ENCODE measurements at places on chromosomes 4 and X. TPM values are rescaled to one million over a fixed set of nuclear protein-coding genes. Genes with fewer than 3 reads are reported as not detected.
A peak's percentile ranks its signal among the peaks of the same experiment; 100 is the strongest.

KLKB1 gene
- total RNA-seq = 1.7 TPM

SSX4B gene
- total RNA-seq = not detected

PDE5A gene
- total RNA-seq = 11.8 TPM

OTUD6A gene
- not detected for total RNA-seq

NEIL3 gene
- total RNA-seq = 0.38 TPM

FMR1NB gene
- not detected for total RNA-seq

MYL5 gene
- total RNA-seq = 5.3 TPM

NXF2 gene
- not detected for total RNA-seq

ETDA gene
- total RNA-seq = not detected

SPATA4 gene
- total RNA-seq = not detected

DNA sequence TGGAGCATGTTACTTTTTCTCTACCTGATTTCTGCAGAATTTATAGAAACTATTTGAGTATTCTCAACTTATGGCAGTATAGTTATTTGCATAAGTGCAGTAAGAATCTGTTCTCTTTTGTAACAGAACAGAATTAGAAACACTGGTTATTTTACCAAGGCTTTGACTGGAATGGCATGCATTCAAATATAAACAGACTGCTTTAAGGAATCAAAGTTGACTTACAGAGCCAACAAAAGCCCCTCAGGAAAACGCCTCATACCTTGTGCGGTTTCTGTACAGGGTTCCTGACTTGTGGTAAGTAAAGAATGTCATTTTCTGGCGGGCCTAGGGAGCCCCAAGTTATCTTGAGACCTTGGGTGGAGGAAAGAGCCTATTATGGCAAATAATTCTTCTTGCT, 97.1 kb downstream of the GPR143 start:
- DNase-seq = no peak

DNA sequence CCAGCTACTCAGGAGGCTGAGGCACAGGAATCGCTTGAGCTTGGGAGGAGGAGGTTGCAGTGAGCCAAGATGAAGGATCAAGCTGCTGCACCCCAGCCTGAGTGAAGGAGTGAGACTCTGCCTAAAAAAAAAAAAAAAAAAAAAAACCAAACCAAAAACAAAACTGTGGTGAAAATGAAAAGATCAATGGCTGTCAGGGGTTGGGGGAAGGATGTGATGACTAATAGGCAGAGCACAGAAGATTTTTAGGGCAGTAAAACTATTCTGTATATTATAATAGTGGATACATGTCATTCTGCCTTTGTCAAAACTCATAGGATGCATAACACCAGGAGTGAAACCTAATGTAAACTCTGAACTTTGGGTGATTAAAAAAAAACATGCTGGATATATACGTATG, 69.9 kb upstream of the ELOVL6 start:
- no peak for DNase-seq

GRCh38 chr4:179486570-179487335, 2044.5 kb upstream of the AGA start:
- no peak for DNase-seq

DNA sequence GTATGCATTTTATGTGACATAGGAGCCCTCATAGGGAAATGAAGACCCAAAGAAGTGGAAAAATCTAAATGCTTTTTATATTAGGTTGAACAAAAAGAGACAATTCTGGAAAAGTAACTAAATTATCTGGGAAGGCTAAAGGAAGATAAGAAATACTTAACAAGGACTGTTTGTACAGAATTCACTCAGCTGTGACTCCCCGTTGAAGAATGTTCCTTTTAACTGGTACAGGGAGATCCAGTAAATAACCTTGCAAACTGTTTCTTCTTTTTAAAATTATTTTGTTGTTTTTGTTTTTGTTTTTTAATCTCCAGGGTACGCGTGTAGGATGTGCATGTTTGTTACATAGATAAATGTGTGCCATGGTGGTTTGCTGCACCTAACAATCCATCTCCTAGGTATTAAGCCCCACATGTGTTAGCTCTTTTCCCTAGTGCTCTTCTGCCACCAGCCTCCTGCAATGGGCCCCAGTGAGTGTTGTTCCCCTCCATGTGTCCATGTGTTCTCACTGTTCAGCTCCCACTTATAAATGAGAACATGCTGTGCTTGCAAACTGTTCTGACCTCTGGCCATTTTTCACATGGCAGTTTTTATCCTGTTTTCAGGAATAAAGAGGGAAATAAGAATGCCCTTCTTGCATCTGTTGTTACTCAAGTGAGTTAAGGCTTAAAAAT, 81.7 kb downstream of the PWWP3B start:
- no peak for DNase-seq

DNA sequence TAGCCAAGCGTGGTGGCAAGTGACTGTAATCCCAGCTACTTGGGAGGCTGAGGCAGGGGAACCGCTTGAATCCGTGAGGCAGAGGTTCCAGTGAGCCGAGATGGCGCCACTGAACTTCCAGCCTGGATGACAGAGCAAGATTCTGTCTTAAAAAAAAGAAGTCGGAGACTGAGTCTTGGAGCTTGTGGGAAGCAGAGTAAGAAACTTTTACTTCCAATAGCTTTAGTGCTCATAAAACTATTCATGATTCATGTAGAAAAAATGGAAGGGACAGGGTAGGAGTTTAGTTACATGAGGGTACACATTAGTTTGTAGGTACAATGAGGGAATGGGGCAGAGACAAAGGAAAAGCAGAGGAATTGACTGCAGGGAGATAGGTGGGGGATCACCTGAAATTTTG, 19.3 kb downstream of the RAP2C start:
- DNase-seq = no peak

DNA sequence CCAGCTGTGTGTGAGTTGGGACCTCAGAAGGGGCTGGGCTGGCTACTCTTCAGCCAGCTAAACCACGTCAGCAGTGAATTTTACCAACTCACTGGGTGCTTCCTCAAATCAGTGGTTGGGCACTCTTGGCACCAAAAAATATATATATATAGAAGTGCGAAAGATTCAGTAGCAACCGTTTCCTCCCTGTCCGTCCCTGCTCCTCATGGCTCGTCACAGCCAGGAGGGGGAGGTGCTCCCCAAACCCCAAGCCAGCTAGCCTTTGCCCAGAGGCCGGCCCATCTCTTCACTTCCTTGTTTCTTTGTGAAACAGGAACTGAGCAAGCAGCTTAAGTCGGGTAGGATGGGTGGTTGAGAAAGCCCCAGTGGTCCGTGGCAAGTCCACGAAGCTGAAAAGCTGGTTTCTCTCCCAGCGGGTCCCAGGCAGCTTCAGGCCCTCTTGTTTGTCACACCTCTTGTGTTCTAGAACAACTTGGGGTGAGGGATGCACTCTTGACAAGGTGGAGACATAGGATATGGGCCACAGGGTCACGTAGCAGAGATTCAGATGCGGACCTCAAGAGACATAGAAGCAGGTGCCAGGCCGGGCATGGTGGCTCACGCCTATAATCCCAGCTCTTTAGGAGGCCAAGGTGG, 6.8 kb upstream of the SASH3 start:
- DNase-seq = peak; percentile 85

DNA sequence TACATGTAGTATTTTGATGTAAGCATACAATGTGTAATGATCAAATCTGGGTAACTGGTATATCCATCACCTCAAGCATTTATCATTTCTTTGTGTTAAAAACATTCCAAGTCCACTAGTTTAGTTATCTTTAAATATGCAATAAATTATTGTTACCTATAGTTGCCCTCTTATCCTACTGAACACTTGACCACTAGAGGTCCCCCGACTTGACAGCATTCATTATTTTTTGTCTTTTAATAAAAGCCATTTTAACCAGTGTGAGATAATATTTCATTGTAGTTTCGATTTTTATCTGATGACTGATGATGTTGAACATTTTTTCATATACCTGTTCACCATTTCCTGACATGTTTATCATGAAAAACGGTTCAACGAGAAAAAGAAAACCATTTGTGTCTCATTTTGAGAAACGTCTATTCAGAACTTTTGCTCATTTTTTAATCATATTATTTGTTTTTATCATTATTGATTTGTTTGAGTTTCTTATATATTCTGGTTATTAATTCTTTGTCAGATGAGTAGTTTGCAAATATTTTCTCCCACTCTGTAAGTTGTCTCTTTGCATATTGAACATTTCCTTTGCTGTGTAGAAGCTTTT, 199.0 kb upstream of the CXXC4 start:
- DNase-seq = no peak

DNA sequence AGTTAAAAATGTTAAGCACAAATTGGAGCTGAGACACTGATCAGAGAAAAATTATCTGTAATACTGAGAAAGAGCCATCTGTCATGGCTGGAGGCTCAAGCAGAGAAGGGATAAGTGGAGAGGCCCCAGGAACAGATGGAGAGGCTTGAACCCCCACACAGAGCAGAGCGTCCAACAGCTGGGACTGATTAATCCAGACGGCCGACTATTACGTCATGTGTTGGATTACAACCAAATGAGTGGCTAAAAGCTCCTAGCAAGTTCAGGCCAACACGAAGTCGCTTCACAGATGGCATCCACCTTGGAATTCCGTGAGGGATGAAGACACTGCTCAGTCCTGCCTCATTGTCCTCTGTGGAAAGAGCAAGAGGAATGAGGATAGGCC, 57.7 kb upstream of the ATXN3L start:
- no peak for DNase-seq

DNA sequence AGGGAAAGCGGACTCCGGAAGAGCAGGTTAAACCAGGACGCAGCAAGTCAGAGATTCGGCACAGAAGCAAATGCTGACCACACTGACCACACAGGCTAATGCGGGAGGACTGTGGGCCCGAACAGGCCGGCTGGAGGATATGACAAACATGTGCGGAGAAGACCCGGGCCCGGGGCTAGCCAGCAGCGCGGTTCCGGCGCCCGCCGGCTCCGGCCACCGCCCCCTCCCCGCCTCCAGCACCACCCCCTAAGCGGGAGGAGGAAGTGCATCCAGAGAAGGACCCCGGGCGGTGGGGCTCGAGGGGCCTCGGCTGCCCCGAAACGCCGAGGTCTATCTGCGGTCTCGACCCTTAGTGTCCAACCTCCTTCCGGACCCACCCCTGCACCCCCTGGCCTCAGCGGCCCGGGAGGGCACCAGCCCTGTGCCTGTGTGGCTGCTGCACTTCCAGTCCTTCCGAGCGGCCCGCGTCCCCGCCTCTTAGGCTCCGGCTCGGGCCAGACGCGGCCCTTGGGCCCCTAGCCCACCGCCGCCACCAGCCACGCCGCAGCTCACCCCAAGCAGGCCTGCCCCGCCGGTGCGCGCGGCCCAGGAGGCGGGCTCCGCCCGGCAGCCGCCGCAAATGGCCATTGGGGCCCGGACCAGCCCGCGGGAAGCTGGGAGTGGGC, 2.1 kb downstream of the ELOVL6 start:
- peak; percentile 65 for DNase-seq

GRCh38 chr4:38734446-38734845, 48.3 kb downstream of the TLR10 start:
- no peak for DNase-seq

DNA sequence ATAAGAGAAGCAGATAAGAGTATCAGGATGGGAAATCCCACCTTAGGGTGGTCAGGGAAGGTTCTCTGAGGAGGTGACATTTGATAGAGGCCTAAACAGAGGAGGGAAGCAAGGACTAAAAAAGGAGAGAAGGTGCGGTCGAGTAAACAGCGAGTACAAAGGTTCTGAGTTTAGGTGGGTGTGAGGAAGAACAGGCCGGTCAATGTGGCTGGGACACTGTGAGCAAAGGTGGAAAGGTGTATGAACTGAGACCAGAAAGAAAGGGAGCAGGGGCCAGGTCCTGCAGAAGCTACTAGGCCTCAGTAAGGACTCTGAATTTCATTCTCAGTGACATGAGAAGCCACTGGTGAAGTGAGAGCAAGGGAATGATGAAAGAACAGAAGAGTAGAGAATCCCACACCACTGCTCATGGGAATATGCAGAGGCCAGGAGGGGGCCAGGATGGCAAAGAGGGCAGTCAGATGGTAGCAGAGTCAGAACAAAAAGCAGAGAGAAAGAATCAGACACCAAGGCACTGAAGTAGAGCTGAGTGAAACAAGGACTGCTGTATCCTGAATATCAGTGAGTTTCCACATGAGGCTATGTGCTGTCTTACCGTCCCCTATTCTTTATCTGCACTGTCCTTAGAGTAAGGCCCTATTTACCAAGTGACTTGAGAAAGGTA, 18.0 kb downstream of the PRSS48 start:
- DNase-seq = no peak

- no peak for DNase-seq
Measured at GRCh38 chrX:9434051-9434550, 30.8 kb upstream of the TBL1X start.

DNA sequence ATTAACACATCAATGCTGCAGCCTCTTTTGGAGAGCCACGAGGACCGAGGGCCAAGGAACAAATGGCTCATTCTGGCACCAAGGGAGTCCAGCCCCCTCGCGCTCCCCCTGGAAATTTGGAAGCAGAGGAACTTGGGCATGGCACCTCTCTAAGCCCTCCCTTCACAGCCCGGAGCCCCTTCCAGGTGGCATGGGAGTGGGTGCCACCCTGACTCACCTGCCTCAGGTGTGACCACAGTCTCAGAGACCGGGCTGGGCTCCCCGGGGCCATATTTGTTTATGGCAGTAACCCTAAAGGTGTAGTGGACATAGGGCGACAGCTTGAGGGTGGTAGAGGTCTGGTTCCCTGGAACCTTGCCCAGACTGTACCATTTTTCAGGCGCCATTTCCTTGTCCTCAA, 18.8 kb downstream of the L1CAM start:
- DNase-seq = no peak

GRCh38 chr4:177367336-177367735, 57.7 kb downstream of the NEIL3 start:
- no peak for DNase-seq

- no peak for DNase-seq
Measured at GRCh38 chrX:67289055-67289499, 254.7 kb upstream of the AR start.

GRCh38 chrX:78064152-78064551, 39.9 kb upstream of the PGK1 start:
- no peak for DNase-seq

- no peak for DNase-seq
Measured at GRCh38 chr4:80138551-80139538, 58.5 kb upstream of the PRDM8 start.

DNA sequence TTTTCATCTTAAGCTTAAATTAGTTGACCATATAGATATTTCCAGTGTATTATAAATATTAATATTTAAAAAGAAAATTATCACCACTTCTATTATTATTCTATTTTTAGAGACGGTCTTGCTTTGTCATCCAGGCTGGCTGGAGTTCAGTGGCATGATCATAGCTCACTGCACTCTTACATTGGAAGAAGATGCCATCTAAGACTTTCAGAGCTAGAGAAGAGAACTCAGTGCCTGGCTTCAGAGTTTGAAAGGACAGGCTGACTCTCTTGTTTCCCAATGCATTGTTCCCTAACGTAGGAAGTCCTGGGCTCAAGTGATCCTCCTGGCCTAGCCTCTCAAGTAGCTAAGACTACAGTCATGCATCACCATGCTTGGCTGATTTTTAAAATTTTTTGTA, 75.9 kb downstream of the FIP1L1 start:
- DNase-seq = no peak
